ENCODE measurements at places on chromosomes 5 and 9. TPM values are rescaled to one million over a fixed set of nuclear protein-coding genes. Genes with fewer than 3 reads are reported as not detected.

DNA sequence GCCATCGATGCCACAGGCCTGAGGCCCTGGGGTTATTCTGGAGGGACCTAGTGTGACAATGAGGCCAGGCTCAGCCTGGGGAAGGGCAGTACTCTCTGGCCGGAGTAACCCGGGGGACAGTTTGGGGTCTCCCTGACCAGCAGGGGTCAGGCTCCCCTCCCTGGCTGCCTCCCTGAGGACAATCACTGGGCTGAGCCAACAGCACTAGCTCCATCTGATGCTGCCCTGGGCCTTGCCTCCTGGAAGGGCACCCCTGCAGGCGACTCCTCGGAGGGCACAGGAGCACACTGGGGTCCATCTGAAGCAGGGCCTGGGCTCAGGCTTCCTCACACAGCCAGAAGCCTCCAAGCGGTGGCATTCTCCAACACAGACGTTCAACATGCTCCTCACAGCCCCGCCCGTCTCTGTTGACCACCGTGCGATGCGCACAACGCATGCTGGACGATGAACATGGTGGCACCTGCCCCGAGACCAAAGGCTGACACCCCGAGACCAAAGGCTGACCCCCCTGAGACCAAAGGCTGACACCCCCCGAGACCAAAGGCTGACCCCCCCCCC is 68.3 kb downstream of the ADAMTS2 start:
- DNase-seq = no peak

HRCT1 gene
- not detected for total RNA-seq

ADGRV1 gene
- 0.63 TPM for total RNA-seq

DNA sequence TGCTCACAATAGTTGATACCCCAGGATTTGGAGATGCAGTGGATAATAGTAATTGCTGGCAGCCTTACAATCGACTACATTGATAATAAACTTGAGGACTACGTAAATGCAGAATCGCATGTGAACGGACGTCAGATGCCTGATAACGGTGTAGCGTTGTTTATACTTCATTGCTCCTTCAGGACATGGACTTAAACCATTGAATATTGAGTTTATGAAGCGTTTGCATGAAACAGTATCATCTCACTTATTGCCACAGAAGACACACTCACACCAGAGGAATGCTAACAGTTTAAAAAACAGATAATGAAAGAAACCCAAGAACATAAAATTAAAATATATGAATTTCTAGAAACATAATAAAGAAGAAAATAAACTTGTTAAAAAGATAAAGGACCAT is 101.6 kb downstream of the GABBR2 start:
- no peak for DNase-seq

All from activated CD4-positive, alpha-beta T cell treated with anti-CD3 and anti-CD28 coated beads, Interleukin-2, amount 10 ng/mL, durations not matched to agents 24 days and 14 days (primary cell).